Liver (tissue), 10 donors: ENCODE measurements at places on chromosomes 16 and 17. TPM values are rescaled to one million over a fixed set of nuclear protein-coding genes. Genes with fewer than 3 reads are reported as not detected.

The CRK gene
- total RNA-seq, result 35.9 TPM

The CRHR1 gene
- total RNA-seq, result not detected

The HAS3 gene
- 0.75 TPM for total RNA-seq

The PRDM7 gene
- not detected for total RNA-seq

The PEMT gene
- total RNA-seq, result 64.6 TPM
